CD4-positive, alpha-beta T cell treated with Interleukin-21 for 1 hour (primary cell): ENCODE measurements at places on chromosomes 16 and 17.

GRCh38 chr17:72580321-72581127 is 459.7 kb downstream of the SOX9 start:
- DNase-seq, result no peak

GRCh38 chr16:3235856-3236669 is 1.1 kb upstream of the ZNF200 start:
- peak; percentile 56 for DNase-seq

DNA sequence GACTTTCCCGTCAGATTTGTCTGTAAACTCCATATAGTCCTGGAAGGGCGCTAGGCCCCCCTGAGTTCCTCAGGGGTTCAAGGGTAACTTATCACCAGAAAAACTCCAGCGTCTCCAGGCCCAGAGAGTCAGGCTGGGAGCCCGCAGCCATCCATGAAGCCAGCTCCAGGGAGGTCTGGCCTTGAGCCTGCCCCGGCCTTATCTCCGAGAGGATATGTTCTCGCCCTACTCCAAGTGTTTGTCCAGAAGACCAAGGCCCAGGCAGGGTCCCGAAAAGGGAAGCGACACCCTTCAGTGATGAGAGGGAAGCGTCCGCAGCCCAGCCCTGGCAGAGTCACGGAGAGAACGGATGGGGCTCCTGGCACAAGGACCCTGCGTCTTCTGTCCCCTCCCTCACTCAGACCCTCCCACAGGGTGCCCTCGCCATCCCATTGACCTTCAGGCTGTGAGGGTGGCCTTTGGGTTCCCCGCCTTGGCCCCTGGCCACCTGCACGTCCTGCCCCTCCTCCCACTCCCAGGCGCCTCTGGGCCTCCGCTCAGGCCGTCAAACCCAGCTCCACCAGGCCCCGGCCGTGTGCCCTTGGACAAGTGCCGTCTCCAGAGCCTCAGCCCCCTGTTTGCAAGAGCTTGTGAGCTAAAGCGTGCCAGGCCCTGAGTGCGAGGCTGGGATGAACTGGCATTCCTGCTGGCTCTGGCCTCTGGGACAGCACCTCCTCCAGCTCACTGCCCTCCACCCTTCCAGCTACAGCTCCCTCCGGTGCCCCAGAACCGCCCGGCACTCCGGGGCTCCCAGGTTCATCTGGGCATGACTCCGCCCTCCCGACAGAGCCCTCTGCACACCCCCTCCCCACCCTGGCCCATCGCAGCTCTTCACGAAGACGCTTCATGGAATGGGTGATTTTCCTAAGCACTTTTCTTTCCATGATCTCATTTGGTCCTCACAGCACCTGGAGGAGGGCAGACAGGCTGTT is 83.4 kb downstream of the ZDHHC7 start:
- DNase-seq, result no peak

GRCh38 chr17:48841395-48841831 is 10.6 kb downstream of the CALCOCO2 start:
- peak; percentile 67 for DNase-seq

DNA sequence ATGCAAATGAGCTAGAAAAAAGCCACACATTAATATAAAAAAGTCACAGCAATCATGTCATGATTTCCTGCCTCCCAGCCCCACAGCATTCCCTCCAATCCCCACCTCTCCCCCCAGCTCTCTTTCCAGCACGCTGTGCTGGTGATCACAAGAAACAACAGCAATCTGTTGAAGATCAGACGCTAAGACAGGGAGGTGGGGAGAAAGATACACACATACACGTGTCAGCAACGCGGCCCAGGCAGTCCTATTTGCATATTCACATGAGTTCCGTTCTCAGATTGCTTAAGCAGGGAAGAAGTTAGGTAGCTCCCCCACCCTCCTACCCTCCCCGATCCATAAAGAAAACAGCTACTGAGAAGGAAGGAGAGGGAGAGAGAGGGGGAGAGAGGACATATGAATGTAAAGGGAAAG is 405.5 kb upstream of the PSMD7 start:
- no peak for DNase-seq

- no peak for DNase-seq
Observed at GRCh38 chr17:65809366-65809765, 247.9 kb upstream of the AXIN2 start.

DNA sequence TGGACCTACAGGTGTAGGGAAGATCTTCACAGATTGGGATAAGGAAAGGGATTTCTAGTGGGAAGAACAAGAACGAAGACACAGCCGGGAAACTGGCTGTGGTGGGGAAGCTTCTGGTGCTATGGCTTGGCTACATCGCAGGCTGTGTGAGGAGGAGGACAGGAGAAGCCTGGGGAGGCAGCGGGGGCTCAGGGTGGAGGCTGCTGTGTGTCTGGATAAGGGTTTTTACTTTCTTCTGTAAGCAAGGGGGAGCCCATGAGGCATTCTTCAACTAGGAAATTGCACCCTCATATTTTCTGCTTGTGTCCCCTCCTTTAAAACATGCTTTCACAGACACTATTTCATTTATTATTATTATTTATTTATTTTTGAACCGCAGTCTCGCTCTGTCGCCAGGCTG is 2.9 kb upstream of the RHBDF2 start:
- DNase-seq, result no peak

GRCh38 chr16:21103941-21104860 is 46.4 kb downstream of the DNAH3 start:
- DNase-seq, result no peak

DNA sequence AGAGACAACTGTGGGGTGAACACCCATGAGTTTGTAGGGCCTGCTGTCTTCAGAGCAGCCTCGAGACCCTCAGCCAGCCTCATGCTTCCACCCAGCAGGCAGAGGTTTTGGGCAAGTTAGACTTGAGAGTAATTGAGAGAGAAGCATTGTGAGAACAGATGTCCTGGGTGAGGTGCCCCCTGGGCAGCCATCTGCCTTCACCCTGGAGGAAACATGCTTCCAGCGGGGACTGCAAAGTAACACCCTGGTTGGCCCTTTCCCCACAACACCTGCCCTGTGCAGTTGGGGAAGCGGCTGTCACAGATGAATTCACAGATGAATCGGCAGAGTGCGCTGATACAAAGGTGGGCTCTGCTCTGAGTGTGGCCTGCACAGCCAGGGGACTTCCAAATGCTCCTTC is 23.4 kb downstream of the ATPAF2 start:
- DNase-seq, result no peak

- DNase-seq, result no peak
Observed at GRCh38 chr17:49051269-49051668, 54.1 kb downstream of the IGF2BP1 start.

DNA sequence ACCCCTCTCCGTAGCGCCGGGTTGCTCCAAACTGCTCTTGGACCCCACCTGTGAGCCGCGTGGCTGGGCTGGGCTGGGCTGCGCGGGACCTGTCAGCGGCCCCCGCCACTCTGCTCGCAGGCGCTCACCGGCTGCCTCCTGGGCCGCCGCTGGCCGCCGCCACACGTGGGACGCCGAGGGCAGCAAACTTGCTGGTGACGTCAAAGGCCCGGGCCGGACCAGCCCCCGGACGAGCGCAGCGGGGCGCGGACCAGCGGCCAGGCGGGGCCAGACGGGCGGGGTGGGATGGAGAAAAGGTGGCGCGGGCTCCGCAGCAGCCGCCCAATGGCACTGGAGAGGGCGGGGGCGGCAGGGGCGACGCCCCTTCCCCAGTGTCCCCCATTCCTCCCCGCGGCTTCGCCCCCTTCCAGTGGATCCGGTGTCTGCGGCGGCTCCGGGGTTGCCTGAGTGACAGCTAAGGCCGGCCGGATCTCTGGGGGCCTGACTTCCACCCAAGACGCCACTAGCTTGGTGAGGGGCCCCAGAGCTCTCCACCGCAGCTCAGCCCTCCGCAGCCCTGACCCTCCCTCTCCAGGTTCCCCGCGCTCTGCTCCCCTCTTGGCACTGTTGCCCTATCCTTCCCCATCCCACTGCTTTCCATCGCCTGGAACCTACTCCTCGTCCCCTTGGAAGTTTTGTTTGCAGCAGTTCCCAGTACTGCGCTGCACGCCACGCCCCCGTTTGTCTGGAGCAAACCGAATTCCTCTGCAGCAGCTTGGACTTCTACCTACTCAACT is at the start of gene HS3ST3A1:
HS3ST3A1 (minus strand) TSS at position 154 of the 776 bp plus-strand sequence. CDS start 800 bp downstream, outside the sequence.
- no peak for DNase-seq

- DNase-seq, result no peak
Observed at GRCh38 chr17:67570797-67571196, 146.9 kb upstream of the NOL11 start.

- peak; percentile 18 for DNase-seq
Observed at GRCh38 chr16:85613604-85614337, 649 bp downstream of the GSE1 start.

DNA sequence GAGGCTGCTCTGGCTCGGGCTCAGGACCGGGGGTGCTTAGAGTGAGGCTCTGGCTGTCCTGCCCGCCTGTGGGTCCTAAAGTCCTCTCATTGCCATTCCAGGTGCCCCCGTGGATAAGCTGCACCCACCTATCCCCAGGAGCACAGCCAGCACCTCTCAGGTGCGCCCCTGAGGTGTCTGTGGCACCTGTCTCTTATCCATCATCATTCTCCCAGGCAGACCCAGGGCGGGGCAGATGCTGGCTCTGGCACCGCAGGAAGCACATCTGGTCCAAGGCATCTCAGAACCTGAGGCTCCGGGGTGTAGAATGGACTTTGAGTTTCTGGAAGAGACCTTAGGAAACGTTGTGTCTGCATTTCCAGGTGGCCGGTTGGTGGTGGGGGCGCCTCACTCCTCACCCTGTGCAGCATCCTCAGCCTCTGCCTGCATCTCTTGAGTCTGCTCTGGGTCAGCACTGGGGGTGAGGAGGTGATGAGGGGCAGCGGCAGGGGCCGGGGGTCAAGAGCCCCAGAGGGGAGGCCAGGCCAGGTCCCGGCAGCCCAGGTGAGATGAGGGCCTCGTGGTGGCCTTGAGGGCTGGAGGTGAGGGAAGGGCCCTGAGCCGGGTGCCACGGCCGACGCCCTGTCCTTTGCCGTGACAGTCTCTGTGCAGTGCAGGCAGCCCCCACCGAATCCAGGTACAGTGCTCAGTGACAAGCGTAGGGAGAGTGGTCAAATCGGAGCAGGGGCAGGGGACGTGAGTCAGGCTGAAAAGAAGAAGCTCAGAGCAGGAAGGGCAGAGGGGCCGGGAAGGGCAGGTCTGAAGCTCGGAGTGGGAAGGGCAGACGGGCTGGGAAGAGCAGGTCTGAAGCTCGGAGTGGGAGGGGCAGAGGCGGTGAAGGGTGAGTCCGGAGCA is 173.5 kb downstream of the NPIPB11 start:
- no peak for DNase-seq

GRCh38 chr16:16149710-16150116 is 73.6 kb downstream of the ABCC6 start:
- no peak for DNase-seq

- no peak for DNase-seq
Observed at GRCh38 chr16:12193692-12194091, 217.2 kb downstream of the SNX29 start.

- no peak for DNase-seq
Observed at GRCh38 chr17:73738751-73739575, 94.7 kb upstream of the SDK2 start.

GRCh38 chr17:49915670-49916069 is 53.3 kb upstream of the DLX4 start:
- no peak for DNase-seq

DNA sequence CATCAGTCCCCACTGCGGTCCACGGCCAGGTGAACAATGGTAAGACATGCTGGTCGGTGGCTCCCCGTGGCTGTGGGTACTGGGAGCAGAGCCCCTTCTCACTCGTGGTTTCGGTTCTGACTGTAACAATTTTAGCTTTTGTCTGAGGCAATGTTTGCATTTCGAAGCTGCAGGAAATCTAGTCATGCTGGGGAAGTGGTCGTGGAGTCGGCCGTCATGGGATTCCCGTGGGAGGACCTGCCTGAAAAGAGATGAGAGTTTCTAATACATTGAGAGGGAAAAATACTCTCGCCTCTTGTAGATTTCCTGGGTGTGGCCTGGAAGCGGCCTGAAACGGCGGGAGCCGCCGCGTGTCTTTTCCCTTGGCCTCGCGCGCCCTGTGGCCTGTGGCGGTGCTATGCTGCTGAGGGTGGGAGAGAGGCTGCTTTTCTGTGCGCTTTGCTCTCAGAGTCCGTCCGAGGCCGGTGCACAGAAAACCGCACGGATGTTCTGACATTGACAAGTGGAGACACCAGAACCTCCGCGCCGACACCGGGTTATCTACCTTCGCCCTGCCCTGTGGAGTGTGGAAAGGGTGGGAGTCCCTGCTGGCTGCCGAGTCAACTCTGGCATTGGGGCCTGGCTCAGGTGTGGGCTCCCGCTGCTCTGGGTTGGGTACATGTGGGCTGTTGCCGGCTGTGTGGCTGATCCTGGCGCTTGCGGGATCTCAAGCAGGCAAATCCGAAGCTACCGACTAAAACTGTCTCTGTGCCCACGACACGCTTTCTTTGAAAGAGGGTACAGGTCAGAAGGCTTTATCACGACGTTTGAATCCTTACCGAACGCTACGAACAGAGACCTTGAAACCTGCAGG is 60.8 kb downstream of the WDR45B start:
- DNase-seq, result no peak

DNA sequence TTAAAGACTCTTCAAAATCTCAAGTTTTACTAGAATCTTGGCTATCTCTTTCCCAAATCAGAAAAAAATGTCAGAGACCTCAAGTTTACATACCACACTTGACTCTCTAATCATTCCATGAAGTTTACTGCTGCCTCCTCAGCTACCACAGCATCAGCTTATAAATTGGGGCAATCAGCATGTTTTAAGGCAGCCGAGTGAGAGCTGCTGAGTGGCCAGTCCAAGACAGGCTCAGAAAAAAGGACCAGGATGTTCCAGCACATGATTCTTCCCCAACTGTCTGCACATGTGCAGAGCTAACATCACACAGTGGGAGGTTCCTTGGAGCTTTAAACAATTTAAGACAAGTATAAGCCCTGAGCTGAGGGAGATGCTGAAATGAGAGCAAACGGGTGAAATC is 140.6 kb upstream of the NUDT7 start:
- DNase-seq, result no peak

DNA sequence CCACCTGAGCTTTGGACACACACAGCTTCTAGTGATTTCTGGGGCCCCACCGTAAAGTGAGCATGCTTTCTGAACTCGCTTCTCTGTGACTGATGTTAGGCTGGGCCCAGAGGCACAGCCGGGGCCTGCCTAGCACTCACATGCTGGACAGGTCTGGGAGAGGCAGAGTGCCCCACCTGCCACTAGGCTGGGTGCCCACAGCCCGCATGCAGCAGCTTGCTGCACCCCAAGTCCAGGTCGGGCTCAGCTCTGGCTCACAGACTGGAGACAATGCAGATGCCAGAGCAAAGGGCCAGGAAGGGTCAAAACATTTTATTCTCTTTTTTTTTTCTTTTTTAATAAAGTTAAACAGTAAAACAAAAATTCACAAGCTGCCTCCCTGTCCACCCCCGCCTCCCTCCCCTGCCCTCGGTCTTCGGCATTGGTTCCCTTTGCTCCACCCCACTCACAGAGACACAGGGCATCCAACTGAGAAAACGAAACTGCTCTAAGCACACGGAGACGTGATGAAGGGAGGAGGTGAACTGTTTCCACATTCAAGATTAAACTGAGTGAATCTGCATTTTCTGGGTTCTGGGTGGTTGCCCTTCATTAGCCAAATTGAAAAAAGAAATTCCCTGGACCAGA is 9.7 kb downstream of the CNP start:
- DNase-seq, result no peak

GRCh38 chr17:9020096-9020823 is 1.1 kb upstream of the NTN1 start:
- no peak for DNase-seq

GRCh38 chr16:57239107-57239506 is 6.0 kb upstream of the ARL2BP start:
- no peak for DNase-seq
